ENCODE measurements at places on chromosomes 5 and 9.

DNA sequence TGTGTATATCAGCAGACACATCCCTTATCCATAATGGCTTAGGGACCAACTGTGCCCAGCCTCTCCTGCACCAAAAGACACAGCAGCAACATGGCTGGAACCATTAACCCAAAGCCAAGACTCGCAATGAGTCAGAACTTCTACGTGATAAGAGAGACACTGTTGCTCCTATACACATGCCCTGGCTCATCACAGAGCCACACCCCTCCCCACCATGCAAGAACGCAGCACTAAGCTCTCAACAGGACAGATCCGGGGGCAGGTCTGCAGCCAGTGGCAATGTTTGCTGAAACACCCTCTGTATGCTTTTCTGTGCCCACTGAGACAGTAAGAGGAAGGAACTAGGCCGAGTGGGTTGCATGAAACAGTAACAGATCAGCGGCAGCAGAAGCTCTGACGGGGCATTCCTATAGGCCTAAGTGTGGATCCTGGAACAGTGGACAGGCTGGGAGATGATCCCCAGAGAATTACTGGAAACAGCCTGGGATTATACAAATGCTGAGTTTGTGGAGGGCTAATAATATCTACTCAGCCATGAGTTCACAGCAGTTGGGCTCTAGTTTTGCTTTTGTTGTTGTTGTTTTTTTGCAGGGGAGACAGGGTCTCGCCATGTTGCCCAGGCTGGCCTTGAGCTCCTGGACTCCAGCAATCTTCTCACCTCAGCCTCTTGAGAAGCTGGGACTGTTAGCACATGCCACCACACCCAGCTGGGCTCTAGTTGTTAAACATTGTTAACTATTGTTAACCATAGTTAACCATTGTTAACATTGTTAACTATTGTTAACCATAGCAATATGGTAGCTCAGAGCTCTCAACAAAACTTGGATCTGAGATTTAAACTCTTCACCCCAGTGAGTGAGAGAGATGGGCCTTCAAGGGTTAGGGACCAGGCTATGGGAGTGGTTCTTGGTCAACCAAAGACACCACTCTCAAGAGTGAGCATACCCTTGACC is 41.0 kb downstream of the B4GALT1 start:
- DNase-seq = no peak

DNA sequence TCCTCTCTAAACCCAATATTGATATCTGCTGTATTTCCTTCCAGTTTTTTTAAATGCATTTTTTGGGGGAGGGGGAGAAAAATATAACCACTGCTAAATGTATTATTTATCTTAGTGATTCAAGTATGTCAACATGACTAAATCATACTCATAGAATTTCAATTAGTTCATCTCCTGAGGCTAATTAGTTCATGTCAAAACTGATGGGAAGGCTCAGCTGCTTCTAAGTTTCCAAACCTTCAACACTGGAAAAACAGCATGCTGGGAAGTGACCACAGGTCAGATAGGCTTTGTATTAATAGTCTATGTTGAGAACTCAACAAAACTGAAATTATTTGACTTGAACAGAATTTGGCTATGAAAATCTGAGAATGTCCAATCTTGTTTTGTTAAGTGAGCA is 118.7 kb downstream of the TTLL11 start:
- no peak for DNase-seq

DNA sequence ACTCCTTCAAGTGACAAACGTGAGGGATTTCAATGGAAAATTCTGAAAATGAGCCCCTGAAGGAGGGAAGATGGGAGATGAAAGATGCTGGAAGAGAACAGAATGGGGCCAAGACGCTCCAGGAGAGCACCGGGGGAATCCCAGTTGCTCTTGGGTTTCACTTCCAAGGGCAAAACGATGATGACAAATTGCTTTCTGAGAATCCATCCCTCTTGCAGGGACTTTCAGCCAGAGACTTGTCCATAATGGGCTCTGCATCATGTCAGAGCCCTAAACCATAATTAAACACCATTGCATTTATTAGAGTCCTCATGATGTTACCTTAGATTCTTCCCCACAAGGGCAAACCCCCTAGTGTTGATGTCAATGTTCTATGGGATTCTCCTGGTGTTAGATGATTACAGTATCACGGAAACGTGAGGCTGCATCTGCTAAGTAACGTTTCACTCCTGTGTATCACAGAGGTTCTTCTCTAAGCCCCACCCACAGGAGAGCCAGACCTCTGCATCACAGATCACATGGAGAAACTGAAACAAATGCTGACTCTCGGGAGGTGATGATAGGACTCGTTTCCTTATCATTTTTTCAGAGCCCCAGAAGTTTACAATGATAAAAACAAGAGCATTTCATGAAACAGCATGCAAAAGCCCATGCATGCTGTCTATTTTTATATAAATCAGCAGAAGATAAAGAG is 114.4 kb downstream of the TENT4A start:
- DNase-seq = no peak

- no peak for DNase-seq
Observed at GRCh38 chr5:155268770-155269425, 255.3 kb downstream of the KIF4B start.

GRCh38 chr5:177405805-177406204 is 3.6 kb downstream of the F12 start:
- no peak for DNase-seq

GRCh38 chr9:137632230-137633161 is 13.7 kb downstream of the EHMT1 start:
- no peak for DNase-seq

- DNase-seq = peak; percentile 78
Observed at GRCh38 chr5:88883059-88883835, at the start of gene MEF2C. MEF2C (minus strand) TSS chr5:88883184; CDS start chr5:88823788, 59,396 bp downstream.

DNA sequence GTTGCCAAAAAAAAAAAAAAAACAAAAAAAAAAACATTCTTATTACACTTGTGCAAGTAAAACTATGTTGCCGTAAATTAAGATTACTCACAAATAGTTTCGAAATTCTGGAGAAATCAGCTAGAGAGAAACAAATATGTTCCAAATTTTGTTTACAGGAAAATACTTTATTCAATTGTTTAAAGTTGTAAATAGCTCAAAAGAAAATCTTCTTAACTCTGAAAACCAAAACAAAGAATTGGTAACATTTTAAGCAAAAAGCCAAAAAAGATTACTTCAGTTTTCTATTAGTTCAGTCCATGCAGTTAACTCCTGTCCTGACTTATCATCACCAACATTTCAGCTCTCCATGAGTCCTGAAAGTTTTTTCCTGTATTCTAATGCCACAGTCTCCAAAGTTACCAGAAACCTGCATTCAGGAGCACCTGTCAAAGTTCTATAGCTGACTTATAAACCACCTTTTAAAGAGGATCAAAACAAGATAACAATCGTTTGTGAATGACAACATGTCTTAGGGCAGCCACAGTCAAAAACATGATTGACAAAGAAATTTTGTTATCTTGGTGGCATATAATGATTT is 194.1 kb downstream of the RANBP17 start:
- DNase-seq = no peak

DNA sequence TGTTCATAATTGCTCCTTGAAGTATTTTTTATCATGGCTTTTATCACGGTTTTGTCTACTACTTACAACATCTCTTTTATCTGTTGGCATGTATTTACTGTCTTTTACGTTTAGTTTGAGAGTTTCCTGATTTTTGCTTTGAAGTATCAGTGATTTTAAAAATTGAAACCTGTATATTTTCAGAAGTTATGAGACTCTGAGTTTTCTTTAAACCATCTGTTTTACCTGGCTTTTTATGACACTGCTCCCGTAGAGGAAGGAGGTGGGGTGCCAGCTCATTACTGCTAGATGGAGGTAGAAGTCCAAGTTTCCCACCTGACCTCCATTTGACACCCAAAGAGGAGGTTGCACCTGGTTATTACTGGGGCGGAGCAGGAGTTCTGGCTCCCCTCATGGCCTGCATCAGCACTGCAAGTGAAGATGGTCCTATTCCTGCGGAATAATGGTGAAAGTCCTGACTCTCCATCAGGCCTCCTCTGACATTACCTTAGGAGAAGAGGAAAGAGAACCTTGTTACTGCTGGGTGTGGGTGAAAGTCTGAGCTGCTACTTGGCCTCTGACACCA is 10.0 kb upstream of the ZNF131 start:
- DNase-seq = no peak

- no peak for DNase-seq
Observed at GRCh38 chr9:631596-631995, 209.9 kb upstream of the DMRT1 start.

DNA sequence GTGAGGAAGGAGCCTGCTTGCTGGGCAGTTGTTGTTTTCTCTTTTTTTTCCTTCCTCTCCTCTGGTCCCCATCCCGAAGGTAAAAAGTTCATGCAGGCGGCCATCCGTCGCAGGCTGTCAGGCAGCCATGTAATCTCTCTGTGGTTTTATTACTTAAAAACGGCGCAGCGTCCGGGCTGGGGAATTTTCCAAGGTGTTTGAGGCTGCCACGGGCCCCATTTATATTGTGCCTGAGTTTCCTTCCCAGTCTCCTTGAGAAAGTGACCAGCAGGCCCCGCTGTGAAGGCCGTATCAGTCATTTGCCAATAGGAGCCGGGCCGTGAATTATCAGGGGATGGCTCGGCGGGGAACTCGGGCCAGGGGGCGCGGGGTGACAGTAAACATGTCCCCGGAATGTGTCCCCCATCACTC is 289.7 kb downstream of the PBX3 start:
- DNase-seq = no peak

- DNase-seq = peak; percentile 33
Observed at GRCh38 chr9:115941561-115942315, 211.9 kb upstream of the PAPPA start.

- peak; percentile 35 for DNase-seq
Observed at GRCh38 chr5:5141625-5142525, 1.7 kb downstream of the ADAMTS16 start.

DNA sequence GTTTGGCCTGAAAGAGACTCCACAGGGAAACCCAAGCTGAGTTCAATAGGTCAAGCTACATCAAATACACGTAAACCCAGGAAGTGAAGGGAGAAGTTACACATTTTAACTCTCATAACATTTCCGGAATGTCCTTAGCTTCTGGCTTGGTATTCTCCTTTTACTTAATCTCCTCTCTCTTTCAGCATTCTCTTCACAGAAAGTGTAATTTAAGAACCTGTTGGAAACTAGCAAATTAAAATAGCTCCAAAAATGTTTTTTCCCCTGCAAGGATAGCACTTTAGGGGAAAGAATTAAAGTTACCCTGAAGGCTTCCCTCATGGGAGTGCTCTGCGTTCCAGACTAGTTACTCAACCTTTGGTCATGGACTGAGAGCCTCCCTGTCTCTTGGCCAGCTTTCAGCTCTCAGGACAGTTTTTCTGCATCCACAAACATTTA is 292.7 kb upstream of the TARS1 start:
- peak; percentile 77 for DNase-seq

DNA sequence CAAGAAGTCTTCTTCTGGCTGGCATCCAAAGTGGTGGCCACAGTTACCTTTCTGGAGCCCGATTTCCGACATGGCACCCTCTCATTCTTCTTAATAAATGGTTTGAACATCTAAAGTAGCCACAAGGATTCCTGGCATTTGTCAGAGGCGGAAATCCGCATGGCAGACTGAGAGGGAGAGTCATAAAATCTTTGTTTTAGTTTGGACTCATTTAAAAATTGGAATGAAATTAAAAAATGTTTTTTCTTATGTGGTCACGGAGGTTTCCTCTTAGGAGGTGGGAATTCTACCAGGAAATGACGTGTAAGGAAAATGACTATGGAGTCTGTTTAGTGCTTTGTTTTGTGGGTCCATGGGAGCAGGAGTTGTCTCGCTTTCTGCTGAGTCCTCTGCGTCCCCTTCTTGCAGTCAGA is 133.0 kb upstream of the PTCH1 start:
- DNase-seq = no peak

- DNase-seq = no peak
Observed at GRCh38 chr5:146334074-146334533, 4.5 kb upstream of the POU4F3 start.

GRCh38 chr9:89477811-89478630 is 19.9 kb downstream of the SEMA4D start:
- no peak for DNase-seq

DNA sequence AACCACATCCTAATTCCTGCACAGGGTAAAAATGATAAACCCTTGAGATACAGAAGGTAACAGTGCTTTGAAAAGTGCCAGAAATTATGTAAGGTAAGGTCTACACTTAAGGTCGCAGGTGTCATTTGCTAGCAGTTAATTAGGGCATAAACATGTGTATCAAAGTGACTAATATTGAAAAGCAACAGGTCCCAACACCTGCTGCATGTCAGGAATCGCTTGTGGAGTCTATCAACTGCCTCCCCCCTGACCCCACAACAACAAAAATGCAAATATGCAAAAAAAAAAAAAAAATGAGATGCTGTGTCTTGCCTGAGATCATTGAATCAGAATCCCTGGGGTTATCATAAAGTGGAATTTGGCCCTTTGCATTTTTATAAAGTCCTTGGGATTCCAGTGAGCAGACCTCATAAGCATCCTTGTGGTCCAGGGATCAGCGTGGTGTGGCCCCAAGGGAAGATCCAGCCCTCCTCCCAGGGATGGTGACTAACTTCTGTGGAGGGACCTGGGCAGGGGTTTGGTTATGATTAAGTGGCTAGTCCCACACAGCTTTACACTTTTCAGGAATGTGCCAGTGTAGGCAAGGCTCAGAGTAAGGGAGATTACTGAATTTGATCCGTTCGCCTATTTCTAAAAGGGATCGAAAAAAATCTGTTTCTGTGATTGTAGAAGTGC is 92.5 kb upstream of the TNFSF8 start:
- DNase-seq = peak; percentile 82

DNA sequence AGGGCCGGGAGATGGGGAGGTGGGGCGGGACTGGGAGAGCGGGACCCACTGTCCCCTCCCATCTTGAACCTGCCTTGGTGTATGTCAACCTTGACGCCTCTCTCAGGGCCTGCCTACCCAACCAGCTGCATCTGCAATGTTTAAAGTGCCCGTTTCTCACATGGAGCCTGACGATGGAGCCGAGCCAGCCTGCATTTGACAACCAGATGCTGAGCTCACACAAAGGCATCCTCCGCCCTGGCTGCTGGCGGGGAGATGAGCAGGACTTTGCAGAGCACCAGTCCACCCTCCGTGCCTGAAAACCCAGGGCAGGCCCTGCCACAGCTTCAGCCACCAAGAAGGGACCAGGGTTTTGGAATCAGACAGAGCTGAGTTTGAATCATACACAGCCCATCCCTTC is 141.1 kb upstream of the SMIM23 start:
- DNase-seq = no peak

- no peak for DNase-seq
Observed at GRCh38 chr5:163310997-163311396, 126.4 kb upstream of the CCNG1 start.

DNA sequence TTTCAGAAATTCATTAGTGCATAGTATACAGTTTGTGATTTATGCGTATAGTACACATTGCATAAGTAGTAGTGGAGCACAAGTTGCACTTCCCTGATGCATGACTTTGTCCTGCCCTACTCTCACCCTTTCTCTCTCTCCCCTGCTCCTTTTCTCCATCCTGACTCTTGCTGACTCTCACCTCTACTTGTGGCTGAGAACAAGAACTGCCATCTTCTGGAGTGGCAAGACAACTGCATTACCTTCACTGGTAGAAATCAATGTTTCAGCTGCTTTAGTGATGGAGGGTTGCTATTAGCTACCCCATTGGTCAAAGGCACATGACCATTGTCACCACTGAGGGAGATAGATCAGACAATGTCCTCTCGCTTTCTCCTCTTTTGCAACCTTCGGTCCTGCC is 26.9 kb downstream of the SPEF2 start:
- no peak for DNase-seq

GRCh38 chr5:90547072-90547536 is 11.5 kb upstream of the ADGRV1 start:
- no peak for DNase-seq

GRCh38 chr5:87442419-87442818 is 29.7 kb upstream of the CCNH start:
- DNase-seq = no peak

- no peak for DNase-seq
Observed at GRCh38 chr5:150258130-150258529, 31.4 kb downstream of the CAMK2A start.

Data from amniotic stem cell (primary cell).